Dermis blood vessel endothelial cell (primary cell): ENCODE measurements at places on chromosomes 5 and 9.

GRCh38 chr5:107426872-107427271, 243.9 kb downstream of the EFNA5 start:
- DNase-seq: no peak

DNA sequence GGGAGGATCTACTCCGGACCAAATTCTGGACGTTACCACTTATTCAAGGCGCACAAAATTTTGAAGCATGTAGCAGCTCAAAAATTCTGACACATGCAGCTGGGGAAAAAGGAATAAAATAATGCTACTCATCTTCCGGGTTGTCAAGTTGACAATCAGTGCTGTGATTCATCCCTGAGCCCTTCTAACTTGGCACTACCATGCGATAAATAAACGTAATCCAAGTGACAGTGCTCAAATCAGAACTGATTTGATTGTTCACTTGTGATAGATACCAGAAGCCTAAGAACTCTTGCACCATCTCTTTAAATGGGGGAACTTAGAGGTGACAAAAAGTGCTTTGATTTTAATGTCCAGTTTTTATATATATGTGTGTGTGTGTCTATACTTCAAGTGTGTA, 230.2 kb upstream of the TLE4 start:
- DNase-seq: no peak

GRCh38 chr5:87400305-87400899, 12.3 kb downstream of the CCNH start:
- DNase-seq: peak; percentile 65

GRCh38 chr5:89071941-89072331, 189.0 kb upstream of the MEF2C start:
- no peak for DNase-seq
